ENCODE measurements at places on chromosomes 4 and X.

DNA sequence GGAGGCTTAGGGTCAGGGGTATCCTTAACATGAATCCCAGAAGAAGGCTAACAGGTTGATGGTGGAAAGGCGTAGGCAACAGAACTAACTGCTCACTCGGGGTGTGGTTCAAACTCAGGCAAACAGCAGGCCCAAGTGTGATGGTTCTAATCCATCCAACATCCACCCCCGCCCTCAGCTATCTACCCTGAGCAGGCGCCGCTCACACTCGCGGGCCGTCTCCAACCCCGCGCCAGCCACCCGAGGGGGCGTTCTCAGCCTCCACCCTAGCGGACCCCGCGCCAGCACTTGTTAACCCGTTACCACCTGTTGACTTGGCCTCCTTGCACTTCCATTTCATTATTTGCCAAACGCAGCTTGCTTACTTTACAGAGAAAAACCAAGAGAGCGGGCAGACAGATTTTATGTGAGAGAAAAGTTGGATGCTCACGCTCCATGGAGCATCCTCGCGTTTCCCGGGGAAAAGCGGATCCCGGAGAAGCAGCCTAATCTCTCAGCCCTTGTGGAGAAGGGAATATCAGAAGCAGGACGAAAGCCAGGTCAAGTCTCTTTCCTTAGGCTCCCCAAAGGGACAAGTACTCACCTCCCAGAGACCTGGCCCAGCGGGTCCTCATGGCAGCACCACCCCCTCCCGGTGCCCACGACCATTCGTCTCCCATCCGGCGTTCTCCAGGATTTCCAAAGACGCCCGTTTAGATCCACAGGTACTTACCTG is 773 bp downstream of the SNCA start:
- DNase-seq, result no peak

- no peak for DNase-seq
Observed at GRCh38 chr4:125760201-125760819, 445.6 kb downstream of the FAT4 start.

DNA sequence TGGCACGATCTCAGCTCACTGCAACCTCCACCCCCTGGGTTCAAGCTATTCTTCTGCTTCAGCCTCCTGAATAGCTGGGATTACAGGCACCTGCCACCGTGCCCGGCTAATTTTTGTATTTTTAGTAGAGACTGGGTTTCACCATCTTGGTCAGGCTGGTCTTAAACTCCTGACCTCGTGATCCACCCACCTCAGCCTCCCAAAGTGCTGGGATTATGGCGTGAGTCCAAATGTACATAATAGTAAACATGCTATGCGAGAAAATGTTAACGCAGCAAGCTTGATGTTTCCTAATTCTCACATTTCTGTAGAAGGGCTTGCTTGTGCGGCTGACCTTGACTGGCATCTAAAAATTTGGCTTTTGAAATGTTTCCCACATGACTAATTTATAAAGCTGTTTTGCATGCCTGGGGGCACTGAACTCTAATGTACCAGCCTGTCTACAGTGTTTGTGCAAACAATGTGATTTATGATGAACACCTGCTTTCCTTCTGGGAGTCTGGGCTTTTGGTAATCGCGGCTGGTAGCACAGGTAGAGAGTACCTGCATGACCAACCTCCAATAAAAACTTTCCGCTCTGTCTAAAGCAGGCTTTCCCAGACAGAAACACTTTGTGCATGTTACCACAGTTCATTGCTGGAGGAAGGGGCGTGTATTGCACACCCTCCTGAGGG is 216.8 kb downstream of the IL15 start:
- no peak for DNase-seq

- DNase-seq, result no peak
Observed at GRCh38 chr4:120517966-120518365, 404.6 kb downstream of the PRDM5 start.

GRCh38 chr4:111754003-111754402 is 391.3 kb upstream of the FAM241A start:
- no peak for DNase-seq

DNA sequence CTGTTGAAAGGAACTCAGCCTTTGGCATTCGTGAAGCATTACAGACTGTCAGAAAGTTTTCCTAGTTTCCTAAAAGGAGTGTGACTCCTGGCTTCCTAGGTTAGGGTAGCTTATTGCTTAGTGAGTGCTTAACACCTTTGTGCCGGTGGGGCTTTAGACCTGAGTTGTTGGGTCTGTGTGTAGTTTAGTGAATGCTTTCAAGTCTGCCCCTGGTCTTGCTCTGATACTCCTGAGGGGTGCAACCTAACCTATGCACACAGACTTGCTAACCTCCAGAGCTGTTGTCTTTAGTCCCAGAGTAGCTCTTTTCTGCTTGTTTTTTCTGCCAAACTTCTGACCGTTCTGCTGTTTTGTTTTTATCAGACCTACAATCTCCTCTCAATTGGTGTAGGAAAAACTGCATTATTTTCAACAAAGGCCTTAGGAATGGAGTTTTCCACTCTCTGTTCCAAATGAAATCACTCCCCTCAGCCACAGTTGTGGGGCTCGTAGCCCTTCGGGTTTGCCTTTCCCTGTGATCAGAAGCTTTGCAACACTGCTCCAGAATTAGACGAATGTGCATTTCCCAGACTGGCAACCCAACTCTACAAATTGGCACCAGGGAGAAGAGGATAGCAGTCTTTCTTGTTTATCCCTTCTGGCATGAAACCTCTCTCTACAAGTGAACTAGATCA is 1399.1 kb upstream of the PCDH7 start:
- DNase-seq, result no peak

DNA sequence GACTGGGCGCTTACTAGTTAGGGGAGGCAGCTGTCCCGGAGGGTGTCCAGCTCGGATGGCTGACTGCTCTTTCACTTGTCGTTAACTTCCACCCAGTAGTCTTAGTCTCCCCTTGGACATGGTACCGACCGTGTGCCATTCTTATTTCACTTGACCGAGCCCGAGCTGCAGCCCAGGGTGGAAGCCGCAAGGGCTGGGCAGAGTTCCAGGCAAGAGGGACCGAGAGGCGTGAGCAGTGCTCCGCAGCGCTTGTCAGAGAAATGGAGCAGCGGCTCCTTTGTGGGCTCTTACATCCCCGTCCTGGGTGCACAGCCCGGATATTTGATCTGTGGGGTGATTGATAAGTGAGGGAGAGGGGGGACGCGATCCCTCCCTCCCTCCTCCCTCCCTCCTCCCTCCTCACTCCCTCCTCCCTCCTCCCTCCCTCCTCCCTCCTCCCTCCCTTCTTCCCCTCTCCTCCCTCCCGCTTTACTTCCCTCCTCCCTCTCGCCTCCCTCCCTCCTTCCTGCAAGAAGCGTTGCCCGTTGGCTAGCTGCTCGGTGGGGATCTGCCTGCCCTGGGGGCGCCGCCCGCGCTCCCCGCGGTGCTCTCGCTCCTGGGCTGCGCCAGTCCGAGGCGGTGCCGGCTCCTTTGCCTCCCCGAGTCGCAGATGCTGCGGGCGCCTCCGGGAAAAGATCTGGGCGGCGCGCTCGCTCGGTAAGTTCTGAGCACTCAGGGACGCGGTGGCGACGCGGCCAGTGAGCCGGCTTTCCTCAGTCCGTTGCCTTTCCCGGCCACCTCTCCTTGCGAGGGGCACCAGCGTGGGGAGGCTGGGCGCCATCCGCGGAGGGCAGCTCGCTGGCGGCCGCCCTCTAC is at the start of gene SLITRK2:
SLITRK2 (plus strand) TSS at position 499 of the 855 bp plus-strand sequence. CDS start 4,597 bp downstream, outside the sequence.
- no peak for DNase-seq

GRCh38 chr4:176614793-176615192 is 177.9 kb downstream of the VEGFC start:
- DNase-seq, result no peak
